NCI-H1694 (cell line): ENCODE measurements at places on chromosomes 2 and 18.

DNA sequence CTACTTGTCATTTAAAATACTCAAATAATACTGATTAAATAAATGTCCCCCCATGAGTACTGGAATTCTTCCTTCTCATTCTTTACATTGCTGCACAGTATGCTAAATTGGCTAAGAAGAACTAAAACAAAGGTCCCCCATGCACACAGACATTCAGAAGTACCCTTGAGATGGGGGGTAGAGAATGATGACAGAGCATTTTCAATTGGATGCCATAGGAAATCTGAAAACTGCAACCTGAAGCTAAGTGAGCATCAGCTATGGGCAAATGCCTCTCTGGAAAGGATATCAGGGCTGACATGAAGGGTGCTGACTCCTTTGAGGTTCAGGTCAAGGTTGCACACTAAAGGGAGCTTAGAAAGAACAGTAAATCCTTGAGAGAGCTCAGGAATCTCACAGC is 10.1 kb upstream of the TNFAIP6 start:
- DNase-seq: no peak

- no peak for DNase-seq
Observed at GRCh38 chr2:191927319-191927867, 80.5 kb upstream of the CAVIN2 start.

- DNase-seq: no peak
Observed at GRCh38 chr2:109396202-109397180, 217.3 kb downstream of the SEPTIN10 start.

DNA sequence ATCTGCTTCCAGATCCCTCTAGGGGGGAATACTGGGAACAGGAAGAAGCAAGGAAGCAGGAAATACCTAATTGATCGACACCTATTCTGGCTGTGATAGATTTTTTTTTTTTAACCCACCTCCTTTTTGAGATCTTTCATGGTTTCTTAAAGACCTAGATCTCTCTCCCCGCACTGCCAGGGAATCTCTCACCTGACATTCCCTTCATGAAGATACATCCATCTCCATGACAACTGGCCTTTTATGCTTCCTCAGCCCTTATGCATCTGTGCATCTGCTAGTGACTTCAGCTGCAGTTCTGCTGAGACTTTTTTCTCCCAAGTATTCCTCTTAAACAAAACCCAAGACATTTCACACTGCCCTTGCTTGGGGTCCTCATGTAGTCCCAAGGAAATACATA is 21.1 kb upstream of the CPO start:
- DNase-seq: no peak

DNA sequence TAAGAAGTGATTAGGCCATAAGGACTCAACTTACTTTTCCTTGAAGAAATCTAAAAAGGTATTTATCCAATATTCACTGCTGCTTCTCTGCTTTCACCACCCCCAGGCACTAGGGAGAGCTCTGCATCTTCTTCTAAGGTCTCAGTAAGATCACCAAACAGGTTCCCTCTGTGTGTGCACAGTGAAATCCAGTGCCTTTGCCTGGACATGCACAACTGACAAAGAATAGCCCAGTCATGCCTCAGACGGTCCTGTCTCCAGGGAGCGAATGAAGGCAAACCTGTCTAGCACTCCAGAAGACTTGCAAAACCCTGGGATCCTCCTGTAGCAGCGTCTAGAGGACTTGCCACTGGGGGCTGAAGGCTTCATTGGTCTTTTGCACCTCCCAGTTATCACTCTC is 344.5 kb upstream of the LRATD1 start:
- DNase-seq: no peak

DNA sequence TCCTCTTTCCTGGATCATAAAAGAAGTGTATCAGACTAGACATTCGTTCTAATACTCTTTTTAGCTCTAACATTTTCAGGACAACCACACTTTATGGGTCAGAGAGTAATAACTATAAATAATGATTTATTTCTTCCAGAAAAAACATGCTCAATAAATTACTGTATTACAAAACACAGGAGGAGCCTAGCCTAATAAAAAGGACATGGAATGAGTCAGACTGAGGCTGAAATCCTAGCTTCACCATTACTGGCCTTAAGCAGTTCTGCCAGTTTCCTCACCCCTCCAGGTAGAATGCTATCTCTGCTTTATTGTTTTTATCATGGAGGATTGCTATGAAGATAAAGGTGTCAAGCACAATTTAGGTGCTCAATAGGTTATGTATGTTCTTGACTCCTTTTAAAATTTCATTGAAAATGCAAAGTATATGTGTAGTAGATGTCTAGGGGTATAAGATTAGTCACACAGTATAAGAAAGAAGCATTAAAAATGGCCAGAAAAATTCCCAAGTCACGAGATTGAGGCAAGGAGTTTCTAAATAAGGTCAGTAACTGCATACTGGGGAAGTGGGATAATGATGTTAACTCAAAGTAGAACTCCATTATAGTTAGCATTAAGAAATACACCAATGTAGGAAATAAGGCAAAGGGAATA is 105.5 kb upstream of the NEUROD1 start:
- DNase-seq: no peak

DNA sequence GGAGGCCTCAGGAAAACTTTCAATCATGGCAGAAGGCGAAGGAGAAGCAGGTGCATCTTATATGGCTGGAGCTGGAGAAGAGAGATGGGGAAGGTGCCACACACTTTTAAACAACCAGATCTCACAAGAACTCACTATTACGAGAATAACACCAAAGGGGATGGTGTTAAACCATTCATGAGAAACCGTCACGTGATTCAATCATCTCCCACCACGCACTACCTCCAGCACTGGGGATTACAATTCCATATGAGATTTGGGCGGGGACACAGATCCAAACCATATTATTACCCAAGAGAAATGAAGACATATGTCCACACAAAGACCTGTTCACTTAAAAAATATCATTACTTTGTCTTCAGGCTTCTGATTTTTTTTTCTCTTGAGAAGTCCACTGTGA is 518.5 kb downstream of the DCDC2C start:
- DNase-seq: no peak

GRCh38 chr2:226059961-226060627 is 660.6 kb downstream of the NYAP2 start:
- DNase-seq: no peak

- DNase-seq: no peak
Observed at GRCh38 chr2:240832921-240833494, 13.0 kb upstream of the KIF1A start.
